ENCODE measurements at places on chromosomes 3 and 15.
A peak's percentile ranks its signal among the peaks of the same experiment; 100 is the strongest.

GRCh38 chr3:14345496-14346150, 56.8 kb upstream of the SLC6A6 start:
- DNase-seq: no peak

GRCh38 chr3:33181229-33181628, 37.4 kb downstream of the SUSD5 start:
- DNase-seq: no peak

DNA sequence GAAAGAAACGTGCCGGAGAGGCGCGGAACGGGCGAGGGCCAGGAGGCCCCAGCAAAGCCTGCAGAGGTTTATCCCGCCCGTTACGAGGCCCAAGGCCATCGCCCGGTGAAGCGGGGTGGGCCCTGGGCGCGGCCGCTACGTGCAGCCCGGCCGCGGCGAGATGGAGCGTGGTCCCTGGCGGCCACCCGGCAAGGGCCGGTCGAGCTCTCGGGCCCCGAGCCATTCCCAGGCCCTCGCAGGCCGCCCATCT, 1.1 kb downstream of the PKM start:
- DNase-seq: no peak

DNA sequence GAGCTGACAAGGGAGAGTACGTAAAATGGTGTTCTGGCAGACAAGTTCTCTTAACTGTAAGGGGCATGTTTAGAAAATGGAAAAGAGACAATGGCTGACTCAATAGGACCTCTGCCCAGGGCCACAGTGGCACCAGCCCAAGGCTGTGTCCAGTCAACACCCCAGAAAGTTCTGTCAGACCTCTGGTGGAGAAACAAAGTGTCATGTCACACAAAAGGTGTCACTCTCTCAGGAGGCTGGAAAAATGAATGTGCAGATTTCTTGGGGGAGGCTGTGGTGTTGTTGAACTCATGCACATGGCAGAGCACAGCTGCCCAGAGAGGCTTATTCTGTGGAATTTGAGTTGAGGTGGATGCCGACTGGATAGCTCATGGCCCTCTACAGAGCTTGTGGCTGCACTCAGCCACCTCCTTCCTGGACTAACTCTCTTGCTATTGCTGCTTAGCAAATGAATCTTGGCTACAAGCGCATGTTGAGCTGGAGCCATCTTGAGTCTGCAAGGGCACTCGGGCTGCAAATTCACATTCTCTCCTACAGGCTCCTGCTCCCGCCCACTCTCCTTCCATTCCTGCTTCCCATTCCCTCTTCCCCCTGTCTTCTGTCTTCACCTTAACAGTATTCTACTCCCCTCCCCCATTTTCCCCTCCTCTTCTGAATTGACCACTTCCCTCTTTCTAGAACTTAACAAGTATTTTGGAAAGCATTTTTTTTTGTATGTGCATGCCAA, 55.8 kb upstream of the SLC7A14 start:
- no peak for DNase-seq

DNA sequence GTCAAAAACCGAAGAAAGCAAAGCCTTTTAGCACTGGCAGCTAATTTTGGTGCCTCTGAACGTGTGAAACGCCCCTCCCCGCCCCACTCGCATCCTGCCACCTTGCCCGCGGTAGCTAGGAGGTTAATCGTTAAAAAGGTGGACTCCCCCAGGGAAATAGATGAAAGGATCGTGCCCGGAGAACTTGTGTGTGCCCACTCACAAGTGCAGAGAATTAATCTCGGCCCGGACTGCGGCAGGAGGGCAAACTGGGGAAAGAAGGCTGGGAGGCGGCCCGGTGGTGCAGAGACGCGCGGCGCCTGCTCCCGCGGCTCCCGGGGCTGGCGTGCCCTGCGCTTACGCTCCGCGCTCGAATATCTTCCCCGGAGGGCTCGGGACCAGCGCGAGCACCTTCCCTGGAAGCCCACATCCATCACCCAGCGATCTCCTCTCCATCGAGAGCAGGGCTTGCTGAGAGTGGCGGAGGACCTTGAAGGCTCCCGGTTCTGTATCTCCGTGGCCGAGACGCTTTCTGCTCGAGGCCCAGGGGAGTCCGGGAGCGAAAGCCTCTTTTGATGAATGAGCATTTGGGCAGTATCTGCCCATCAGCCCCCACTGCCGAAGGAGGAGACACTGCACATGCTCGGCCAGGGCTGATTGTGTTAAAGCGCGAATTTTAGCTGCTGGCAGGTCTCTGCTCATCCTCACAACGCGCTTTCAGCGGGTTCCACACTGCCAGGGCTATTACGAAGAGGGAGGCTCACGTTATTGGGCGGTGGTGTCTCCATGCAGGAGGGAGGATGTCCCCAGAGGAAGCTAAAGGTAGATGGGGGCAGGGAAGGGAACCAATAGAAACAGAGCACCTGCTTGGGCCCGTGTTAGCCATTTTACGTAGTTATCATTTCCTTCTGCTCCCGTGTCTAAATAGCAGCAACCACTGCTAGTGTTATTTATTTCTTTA, 1.3 kb upstream of the SPTSSB start:
- DNase-seq: peak; percentile 25

DNA sequence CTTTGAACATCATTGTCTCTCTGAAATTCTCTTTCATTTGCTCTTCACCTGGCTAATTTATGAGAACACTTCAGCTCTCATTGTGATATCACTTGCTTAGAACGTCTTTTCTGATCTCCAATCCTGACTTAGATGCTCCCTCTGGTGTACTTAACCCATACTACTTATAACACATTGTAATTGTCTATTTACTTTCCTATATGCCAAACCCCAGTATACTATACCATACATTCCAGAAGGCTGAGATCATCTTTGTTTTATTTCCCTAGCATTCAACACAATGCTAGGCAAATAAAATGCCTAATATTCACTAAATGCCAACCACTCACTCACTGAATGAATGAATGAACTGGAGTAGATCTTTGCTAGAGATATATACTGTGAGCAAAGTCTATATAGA, 27.0 kb upstream of the PEX5L start:
- DNase-seq: no peak

- no peak for DNase-seq
These were observed 26.0 kb downstream of the DCBLD2 start for GRCh38 chr3:98875535-98875934.

GRCh38 chr3:126955004-126955790, 27.7 kb upstream of the PLXNA1 start:
- DNase-seq: no peak

DNA sequence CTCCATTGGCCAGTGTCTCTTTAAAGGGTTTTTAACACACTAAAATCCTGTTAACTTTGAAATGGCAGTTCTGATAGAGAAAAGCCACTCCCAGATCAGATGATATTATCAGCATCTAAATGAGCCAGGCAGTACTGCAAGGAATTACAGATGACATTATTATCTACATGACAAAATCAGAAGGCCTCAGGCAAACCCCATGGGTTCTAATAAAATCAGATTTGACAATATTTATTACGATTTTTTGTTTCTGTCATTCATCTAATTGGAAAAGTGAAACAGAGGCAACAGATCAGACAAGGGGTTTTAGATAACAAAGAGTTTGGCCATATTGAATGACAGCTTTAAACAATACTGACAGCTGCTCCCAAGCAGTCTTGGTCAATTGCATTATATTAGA, 112.7 kb downstream of the FEZF2 start:
- DNase-seq: no peak

- no peak for DNase-seq
These were observed 53.4 kb downstream of the HES1 start for GRCh38 chr3:194189243-194189791.

GRCh38 chr3:174636451-174636850, 222.7 kb upstream of the NAALADL2 start:
- DNase-seq: no peak

DNA sequence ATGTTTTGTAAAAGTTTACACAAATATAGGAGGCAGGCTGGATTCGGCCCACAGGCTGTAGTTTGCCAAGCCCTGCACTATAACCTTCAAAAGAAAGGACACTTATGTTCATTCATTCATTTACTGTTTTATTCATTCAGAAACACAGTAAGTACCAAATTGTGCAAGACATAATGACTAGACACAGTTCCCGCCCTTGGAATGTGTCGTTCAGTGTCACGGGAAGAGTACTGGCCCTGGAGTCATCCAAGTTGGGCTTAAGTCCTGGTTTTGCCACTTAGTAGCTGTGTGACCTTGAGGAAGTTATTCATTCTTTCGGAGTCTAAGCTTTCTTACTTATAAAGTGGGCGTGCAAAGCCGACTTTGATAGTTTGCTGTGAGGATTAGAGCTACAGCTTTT, 22.0 kb downstream of the COLQ start:
- DNase-seq: no peak

DNA sequence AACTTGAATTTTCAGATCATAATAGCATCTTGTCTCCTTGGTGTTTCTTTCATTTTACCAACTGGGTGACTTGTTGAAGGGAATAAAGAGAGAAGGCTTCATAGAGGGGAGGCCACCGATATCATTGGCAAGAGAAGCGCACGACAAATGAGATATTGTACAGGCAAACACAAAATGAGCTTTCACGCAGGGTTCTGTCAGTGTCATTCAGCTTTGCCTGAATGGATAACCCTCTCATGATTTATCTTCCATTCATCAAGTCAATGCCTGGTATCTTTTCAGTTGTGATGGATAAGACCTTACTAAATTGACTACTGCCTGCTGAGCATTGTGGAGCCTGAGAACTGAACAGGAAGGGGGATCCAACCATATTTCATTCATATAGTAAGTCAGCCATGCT, 188.6 kb upstream of the EPHA3 start:
- DNase-seq: no peak

GRCh38 chr3:74621581-74621980, 7.1 kb upstream of the CNTN3 start:
- DNase-seq: no peak

DNA sequence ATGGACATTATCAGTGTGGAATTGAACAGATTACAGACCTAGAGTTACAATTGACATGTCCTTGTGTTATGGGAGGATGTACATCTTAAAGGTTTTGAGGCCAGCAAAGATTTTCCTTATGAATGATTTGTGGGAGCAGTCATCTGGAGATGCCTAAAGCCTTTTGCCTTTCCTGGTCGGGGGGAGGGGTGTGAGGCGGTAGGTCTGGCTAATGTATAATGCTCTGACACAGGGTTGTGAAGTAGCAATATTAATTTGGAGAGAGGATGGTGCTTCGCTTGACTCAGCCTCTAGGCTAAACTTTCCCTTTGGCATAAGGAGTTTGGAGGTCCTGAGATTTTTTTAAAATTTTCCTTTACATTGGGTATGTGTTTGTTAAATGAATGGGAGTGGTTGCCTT, 23.3 kb downstream of the FBXO22 start:
- no peak for DNase-seq

- peak; percentile 14 for DNase-seq
These were observed 6.6 kb downstream of the TIPARP start for GRCh38 chr3:156681002-156681401.

DNA sequence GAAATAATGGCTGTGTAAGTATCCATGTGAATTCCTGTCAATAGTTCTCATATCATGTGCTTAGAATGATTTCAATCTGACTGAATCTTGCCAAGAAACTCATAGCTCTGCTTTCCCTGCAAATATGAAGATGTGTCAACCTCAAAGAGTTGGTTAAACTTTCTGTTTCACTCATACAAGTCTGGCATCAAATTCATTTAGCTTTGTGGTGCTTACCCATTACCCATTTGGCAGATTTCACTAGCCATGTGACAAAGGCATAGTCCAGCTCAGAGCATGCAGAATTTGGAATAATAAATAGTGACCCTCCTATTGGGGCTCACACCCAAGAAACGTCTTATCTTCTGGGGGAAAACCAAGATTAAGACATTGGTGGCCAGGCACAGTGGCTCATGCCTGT, 256.6 kb upstream of the TPRG1 start:
- DNase-seq: no peak

DNA sequence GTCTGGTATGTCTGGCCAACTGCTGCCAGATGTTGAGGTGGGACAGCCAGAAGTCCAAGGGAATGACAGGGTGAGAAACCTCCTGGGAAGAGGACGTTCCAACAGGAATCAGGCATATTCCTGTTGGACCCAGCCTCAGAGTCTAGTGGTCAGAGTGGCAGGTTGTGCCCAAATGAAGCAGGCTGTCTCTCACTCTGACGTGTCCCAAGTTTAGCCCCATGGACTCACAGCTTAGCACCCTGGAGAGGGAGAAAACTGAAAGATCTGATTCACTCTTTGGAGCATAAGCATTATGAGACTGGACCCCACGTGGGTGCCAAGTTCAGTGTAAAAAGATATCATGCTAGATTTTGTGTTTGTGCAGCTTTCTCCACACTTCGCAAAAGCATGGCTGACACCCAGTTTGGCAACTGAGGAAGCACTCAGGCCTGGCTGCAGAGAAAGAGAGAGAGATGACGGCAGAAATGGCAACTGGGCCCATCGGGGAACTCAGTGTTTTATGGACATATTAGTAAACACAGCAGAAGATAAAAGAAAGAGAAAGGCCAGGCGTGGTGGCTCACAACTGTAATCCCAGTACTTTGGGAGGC, 88.2 kb upstream of the LMCD1 start:
- no peak for DNase-seq

Measured in frontal cortex (tissue), 4 donors.